Stimulated activated CD4-positive, alpha-beta T cell treated with anti-CD3 and anti-CD28 coated beads, Interleukin-15, amount 100 ng/mL, for 1 hour (primary cell): ENCODE measurements at places on chromosomes 6 and 20.

- DNase-seq, result no peak
These were observed 57.8 kb downstream of the PDSS2 start for GRCh38 chr6:107401573-107401972.

DNA sequence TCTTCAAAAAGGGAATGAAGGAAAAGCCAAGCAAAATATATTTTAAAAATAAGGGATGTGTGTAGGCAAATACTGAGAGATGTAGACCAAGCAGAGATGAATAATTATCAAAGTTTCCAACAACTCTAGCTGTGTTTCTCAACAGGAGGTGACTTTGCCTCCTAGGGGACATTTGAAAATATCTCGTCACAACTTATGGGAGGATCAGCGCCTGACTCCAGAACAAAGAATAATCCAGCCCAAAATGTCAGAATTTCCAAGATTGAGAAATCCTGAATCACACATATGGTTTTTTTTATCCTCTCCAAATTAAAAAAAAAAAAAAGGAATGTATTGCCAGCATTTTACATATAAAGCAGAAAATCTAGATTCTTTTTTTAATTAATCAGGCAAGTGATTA is 241.2 kb upstream of the ZFP64 start:
- DNase-seq, result no peak

DNA sequence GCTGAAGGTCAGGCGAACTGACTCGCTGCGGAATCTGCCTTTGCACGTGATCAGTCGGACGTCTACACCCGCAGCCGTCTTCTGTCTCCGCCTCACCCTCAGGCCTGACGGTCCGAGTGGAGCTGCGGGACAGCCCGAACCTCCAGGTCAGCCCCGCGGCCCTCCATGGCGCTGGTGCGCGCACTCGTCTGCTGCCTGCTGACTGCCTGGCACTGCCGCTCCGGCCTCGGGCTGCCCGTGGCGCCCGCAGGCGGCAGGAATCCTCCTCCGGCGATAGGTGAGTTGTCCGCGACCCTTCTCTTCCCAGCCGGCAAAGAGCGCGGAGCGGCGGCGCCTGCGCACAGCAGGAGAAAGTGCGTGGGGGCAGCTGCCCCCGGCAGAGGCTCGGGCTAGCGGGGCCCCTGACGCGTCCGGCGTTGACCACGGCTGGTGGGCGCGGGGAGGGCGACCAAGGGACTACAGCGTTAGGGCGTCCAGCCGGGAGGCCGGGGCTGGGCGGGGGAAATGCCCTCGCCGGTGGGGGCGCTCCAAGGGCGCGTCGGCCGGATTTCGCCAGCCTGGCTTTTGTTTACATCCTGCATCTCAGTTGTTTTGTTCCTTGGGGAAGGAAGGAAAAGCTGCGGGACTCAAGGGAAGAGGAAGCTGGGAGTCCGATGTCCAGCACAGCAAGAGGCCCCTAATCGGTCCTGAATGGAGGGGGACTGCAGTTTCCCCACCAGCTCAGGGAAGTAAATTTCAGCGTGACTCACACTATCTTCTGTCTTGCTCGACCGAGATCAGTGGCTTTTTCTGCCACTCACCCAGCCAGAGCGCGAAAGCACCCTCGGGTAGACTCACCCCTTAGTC is at the start of gene SMPDL3A:
Gene SMPDL3A (plus strand): TSS at position 77 of the 846 bp plus-strand sequence. CDS start 89 bp downstream, at position 166.
- no peak for DNase-seq

DNA sequence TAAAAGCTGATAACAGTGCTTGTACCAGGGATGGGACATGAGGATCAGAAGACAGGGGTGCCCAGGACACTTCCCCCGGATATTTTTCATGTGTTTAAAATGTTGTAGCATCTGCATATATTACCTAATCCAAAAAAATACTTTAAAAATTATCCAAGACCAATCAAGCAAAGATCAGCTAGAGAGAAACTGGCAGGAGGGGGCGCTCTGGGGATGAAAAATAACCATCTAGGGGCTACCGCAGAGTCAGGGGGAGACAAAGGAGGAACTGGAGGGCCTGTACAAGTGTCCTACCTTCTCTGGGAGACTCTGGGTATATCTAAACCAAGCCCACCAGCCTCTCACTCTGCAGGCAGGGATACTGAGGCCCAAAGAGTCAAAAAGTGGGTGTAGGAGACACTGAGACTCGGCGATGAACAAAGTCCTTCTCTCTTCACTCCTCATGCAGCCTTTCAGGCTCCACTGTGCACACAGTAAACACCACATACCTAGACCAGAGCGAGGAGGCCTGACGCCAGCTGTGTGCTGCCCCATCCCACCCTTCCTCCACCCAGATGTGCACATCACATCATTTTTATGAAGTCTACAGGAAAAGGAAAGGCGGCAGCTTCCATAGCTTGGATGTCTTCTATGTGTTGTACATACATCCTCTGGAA is 9.8 kb downstream of the RIMS4 start:
- no peak for DNase-seq

GRCh38 chr20:59789686-59790085 is 143.8 kb downstream of the SYCP2 start:
- no peak for DNase-seq

GRCh38 chr6:88179692-88180091 is 13.5 kb upstream of the CNR1 start:
- no peak for DNase-seq

- DNase-seq, result no peak
These were observed 31.5 kb downstream of the NINL start for GRCh38 chr20:25553819-25554296.

GRCh38 chr6:125612345-125612846 is 137.0 kb upstream of the HEY2 start:
- no peak for DNase-seq

- no peak for DNase-seq
These were observed 541.2 kb upstream of the JARID2 start for GRCh38 chr6:14704383-14705271.

DNA sequence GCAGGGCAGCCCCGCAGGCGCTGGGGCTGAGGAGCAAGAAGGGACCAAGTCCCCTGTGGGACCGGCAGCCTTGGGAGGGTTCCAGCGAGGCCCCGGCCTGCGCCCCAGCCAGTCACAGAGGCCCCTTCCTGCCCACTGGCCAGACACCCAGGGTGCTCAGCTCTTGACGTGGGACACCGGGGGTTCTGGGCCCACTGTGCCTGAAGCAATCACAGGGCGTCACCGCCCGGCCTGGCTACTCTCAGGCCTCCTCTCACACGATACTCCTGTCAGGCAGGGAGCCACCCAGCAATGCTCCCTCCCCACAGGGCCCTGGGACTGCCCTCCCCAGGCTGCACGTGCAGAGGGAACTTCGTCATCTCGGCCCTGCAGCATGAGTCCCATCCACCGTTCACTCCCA is 14.5 kb downstream of the TAF4 start:
- DNase-seq, result no peak

- DNase-seq, result no peak
These were observed 130.9 kb downstream of the MAP3K7 start for GRCh38 chr6:90456001-90456400.

DNA sequence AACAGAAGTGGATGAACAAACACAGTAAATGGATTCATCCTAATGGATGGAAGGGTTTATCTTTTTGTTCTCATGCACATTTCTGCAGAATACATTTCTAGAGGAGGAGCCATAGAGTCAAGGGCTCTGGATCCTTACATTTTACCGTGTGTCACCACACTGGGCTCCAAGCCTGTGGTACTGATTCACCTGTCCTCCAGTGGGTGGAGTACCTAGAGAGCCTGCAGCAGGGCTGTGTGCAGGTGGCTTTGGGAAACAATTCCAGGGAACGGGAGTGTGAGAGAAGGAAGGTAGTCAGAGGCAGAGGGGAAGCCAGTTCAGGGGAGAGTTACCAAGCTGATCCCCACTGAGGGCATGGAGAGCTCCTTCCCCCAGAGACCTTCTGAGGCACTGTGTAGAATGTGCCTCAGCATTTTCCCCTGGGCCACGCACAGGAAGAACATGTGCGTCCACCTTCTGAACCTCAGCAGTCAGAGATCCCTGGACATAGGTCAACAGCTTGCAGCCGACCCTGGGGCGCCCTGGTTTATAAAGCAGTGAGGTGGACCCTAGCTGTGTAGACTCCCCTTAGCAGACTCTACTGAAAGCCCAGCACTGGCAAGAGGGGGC is 85.3 kb upstream of the SLC22A23 start:
- DNase-seq, result no peak

- no peak for DNase-seq
These were observed 1.4 kb downstream of the BMP6 start for GRCh38 chr6:7727086-7727945.
